SJSA1 (cell line): ENCODE measurements at places on chromosomes 3 and 15. TPM values are rescaled to one million over a fixed set of nuclear protein-coding genes. Genes with fewer than 3 reads are reported as not detected.

GRCh38 chr15:49877117-49877872 is 241.7 kb downstream of the ATP8B4 start:
- H3K36me3 ChIP-seq, result no peaks in the 10 kb centered on the region
- no peaks in the 10 kb centered on the region for H3K4me1 ChIP-seq
- H3K4me3 ChIP-seq, result no peak overlapping the region
- no peak overlapping the region for H3K27ac ChIP-seq
- DNase-seq, result no peak
- no peaks in the 10 kb centered on the region for H3K27me3 ChIP-seq

DNA sequence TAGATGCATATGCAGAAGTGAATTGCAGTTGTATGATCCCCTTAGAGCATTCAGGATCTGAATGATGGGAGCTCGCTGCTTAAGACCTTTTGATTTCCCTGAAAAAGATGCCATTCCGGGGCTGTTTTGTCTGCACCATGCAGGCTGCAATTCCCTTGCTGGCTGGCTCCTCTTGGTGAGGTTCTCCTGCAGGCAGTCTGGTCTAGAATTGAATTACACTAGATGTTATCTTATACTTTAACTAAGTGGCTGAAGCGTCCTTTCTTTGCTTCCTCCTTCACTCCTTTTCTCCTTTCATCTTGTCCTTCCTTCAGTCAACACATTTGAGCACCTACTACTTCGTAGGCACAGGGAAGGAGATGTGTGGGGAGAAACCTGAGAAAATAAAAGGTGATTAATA is 18.6 kb upstream of the MYZAP start:
- no peaks in the 10 kb centered on the region for H3K36me3 ChIP-seq
- no peak for DNase-seq
- peaks cover 5% of the 10 kb centered on the region; the same call in 1 of the 2 replicates for H3K4me1 ChIP-seq
- H3K27ac ChIP-seq, result no peak overlapping the region
- no peak overlapping the region for H3K4me3 ChIP-seq
- peaks cover 9% of the 10 kb centered on the region; the same call in 1 of the 2 replicates for H3K27me3 ChIP-seq

DNA sequence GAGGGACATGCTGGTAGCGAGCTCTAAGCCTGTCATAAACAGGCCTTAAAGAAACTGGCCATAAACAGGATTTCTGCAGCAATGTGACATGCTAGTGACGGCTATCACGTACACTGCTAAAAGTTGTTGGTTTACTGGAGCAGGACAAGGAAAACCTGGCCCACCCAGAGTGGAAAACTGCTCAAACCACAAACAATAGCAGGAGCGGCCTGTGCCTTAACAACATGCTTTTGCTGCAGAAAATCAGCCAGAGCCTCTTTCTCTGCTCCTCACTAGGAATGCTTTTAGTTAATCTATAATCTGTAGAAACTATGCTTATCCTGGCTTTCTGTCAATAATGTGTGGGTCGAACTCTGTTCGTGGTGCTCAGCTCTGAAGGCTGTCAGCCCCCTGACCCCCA is 202.9 kb upstream of the UBE3A start:
- peaks cover 36% of the 10 kb centered on the region for H3K4me1 ChIP-seq
- no peak overlapping the region for H3K4me3 ChIP-seq
- DNase-seq, result peak; percentile 46

GRCh38 chr3:127489357-127489756 is 101.2 kb downstream of the TPRA1 start:
- no peaks in the 10 kb centered on the region for H3K36me3 ChIP-seq
- H3K27me3 ChIP-seq, result no peaks in the 10 kb centered on the region
- DNase-seq, result no peak
- no peaks in the 10 kb centered on the region for H3K4me1 ChIP-seq
- no peak overlapping the region for H3K4me3 ChIP-seq

- H3K4me1 ChIP-seq, result no peaks in the 10 kb centered on the region
- no peak for DNase-seq
- no peaks in the 10 kb centered on the region for H3K36me3 ChIP-seq
- no peaks in the 10 kb centered on the region for H3K27me3 ChIP-seq
- H3K4me3 ChIP-seq, result no peak overlapping the region
These were observed 253.1 kb downstream of the CGGBP1 start for GRCh38 chr3:87805670-87806069.

GRCh38 chr3:119293105-119293870 is 895 bp upstream of the ARHGAP31 start:
- no peaks in the 10 kb centered on the region for H3K27me3 ChIP-seq
- H3K4me3 ChIP-seq, result peak overlapping the region; percentile 55
- H3K4me1 ChIP-seq, result peaks cover 34% of the 10 kb centered on the region

DNA sequence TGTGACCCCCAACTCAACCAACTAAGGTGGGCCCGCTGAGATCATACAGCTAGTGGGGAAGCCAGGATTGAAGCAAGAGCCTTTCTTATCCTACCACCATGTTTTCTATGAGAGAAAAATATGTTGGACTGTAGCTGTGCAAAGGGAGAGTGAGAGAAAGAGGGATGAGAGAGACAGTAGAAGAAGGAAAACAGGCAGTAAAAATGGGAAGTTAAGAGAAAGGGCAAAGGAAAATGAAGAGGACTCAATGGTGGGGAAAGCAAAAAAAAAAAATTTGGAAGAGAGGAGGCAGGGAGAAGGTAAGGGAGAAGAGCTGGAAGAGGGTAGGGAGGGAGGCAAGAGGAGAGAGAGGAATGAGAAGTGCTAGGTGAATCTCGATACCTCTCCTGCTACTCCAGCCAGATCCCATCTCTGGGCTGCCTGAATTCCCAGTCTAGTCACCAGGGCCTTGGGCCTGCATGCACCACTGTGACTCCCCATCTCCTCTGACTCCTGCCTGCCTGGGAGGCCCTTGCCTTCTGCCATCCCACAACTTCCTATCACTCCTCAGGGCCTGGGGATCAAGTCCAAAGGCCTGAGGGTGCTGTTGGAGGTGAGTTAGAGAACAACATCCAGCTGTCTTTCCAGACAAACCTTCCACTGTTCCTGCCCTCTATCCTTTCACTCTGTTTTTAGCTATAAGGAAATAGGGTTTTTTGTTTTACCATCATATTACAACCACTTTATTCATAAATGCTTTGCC is 15.7 kb downstream of the FAM81A start:
- no peak overlapping the region for H3K4me3 ChIP-seq
- no peak overlapping the region for H3K27ac ChIP-seq
- H3K4me1 ChIP-seq, result no peaks in the 10 kb centered on the region
- no peak for DNase-seq
- no peaks in the 10 kb centered on the region for H3K36me3 ChIP-seq

DNA sequence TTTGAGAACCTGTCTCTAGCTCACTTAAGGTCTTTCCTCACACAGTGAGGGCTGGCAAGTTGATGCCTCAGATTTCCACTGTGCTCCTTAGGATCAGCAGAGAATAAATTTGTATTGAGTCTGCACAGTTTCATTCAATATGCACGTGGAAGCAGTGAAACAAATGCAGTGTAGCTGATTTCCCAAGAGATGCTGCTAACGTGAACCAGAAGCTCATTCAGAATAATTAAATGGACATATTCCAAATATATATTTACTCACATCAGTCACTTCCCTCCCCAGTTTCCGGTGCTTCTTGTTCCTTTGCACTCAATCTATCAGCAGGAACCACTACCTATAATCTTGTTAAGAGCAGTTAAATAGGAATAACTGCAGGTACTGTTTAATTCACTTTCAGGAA is 86.1 kb downstream of the UNC13C start:
- H3K27me3 ChIP-seq, result no peaks in the 10 kb centered on the region
- no peaks in the 10 kb centered on the region for H3K4me1 ChIP-seq
- no peak for DNase-seq
- H3K4me3 ChIP-seq, result no peak overlapping the region
- H3K36me3 ChIP-seq, result no peaks in the 10 kb centered on the region
- no peak overlapping the region for H3K27ac ChIP-seq

- no peaks in the 10 kb centered on the region for H3K4me1 ChIP-seq
- no peaks in the 10 kb centered on the region for H3K27me3 ChIP-seq
- H3K36me3 ChIP-seq, result no peaks in the 10 kb centered on the region
- H3K4me3 ChIP-seq, result no peak overlapping the region
- DNase-seq, result no peak
These were observed 265.1 kb downstream of the UBE2E2 start for GRCh38 chr3:23468203-23468602.

IGSF10 gene
- total RNA-seq, result 0.24 TPM in 1 of 2 replicates, not detected in the other

DNA sequence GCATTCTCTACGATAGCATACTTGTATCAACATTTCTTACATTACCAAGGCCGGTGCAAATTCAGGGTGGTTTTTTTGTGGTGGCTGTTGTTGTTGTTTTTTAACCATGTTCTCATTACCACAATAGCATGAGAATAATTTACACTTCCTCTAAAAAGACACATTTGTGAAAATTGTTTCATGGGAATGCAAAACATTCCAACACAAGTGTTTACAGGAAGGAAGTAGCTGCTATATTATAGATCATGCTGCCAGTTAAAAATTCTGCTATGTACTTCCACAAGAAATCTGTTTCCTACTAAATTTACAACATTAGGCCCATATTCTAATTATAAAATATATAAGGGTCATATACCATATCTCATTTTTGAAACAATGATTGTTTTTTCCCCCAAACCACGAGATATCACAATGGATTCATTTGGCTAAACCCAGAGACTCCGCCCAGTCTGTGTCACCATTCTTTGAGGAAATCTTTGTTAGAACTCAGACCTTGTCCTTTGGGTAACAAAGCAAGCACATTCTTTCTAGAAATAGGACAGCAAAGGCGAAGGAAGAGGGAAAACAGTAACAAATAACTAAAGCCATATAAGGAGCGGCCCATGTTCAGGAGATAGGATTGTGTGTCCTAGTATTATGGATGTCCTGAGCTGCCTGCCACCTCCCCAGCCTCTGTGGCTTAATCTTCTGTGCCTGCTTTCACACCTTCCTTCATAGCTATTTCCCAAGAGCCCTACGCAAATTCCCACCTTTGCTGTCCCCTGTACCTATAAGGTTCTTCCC is 60.1 kb downstream of the UACA start:
- peak; percentile 63 for DNase-seq
- H3K36me3 ChIP-seq, result 0 out of 2 replicates have a peak, but pooled peaks cover 4% of the 10 kb centered on the region
- no peaks in the 10 kb centered on the region for H3K27me3 ChIP-seq
- H3K4me3 ChIP-seq, result no peak overlapping the region

LRRIQ4 gene
- total RNA-seq, result not detected in 2 replicates

DNA sequence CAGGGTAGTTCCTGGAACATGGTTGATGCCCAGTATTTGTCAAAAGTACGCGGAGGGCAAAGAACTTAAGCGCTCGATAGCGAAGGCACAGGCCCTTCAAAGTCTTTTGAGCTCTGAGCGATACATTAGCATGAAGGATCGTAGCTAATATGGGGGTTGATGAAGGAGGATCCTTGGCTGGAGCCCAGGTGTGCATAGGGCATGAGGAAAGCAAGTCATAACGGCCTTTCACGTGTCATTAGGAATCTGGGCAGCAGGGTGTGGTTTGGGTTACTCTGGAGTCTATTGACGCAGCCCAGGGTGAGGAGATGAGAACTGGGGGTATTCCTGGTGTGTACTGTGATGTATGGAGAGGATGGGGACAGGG is 31.7 kb downstream of the SPINK8 start:
- DNase-seq, result no peak
- H3K4me1 ChIP-seq, result peaks cover 12% of the 10 kb centered on the region
- no peaks in the 10 kb centered on the region for H3K27me3 ChIP-seq
- peaks cover 29% of the 10 kb centered on the region for H3K36me3 ChIP-seq
- peak overlapping the region; percentile 81 for H3K27ac ChIP-seq
- peak overlapping the region; percentile 83 for H3K4me3 ChIP-seq

SEC61A1 gene
- total RNA-seq, result 207 and 285 TPM in 2 replicates

CHST2 gene
- total RNA-seq, result 6.4 and 9.2 TPM in 2 replicates

DNA sequence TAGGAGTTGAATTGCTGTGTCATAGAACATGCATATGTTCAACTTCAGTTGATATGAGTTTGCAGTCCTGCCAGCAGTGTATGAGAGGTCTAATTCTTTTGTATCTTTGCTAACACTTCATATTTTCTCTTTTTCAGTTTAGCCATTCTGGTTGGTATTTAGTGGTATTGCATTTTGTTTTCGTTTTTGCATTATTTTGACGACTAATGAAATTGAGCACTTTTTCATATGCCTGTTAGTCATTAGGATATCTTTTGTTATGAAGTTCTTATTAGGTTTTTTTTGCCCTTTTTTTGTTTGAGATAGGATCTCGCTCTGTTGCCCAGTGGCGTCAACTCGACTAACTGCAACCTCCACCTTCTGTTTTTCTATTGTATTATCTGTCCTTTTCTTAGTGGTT is 9.2 kb downstream of the TRIP4 start:
- H3K4me1 ChIP-seq, result no peaks in the 10 kb centered on the region
- no peaks in the 10 kb centered on the region for H3K27me3 ChIP-seq
- no peak overlapping the region for H3K4me3 ChIP-seq
- no peak overlapping the region for H3K27ac ChIP-seq

SLC6A6 gene
- 36.0 and 49.4 TPM in 2 replicates for total RNA-seq

GOLGA8M gene
- total RNA-seq, result 1.6 and 3.5 TPM in 2 replicates

LIPH gene
- 0.34 TPM in 1 of 2 replicates, not detected in the other for total RNA-seq

SOX14 gene
- not detected in 2 replicates for total RNA-seq

DNA sequence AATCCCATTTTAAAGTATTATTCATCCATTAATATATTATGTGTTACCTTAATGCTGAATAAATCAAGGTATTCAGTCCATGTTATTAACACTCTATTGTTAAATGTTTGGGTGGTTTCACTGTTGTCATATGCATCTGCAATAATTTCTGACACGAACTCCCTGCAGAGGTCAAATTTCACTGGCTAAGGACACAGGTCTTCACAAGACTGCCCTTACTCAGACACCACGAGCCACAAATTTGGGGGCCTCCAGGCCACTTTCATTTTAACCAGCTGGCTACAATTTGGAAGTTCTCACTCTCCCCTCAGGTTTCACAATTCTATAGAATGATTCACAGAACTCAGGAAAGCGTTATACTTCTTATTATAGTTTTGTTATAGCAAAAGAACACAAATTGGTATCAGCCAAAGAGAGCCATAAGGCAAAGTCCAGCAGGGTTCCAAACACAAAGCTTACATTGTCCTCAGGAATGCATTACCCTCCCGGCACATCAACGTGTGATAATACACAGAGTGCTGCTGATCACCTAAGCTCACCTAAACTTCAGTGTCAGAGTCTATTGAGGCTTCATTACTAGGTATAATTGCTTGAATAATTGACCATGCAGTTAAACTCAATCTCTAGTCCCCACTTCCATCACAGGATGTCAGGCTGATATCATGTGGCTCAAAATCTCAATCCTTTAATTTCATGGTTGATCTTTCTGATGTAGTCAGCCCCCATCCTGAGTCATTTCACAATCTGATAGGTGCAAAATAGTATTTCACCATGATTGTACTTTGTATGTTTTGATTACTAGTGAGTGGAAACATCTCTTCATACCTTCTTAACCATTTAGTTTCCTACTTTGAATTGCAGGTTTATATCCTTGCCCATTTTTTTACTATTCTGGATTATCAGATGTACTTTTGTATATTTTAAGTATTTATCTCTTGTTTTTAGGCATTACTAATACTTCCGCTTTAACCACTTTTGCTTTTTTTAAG is 441.4 kb upstream of the AGTR1 start:
- no peak for DNase-seq
- no peak overlapping the region for H3K4me3 ChIP-seq
- no peaks in the 10 kb centered on the region for H3K36me3 ChIP-seq

GRCh38 chr3:11282250-11283138 is 10.3 kb downstream of the ATG7 start:
- H3K4me1 ChIP-seq, result peaks cover 24% of the 10 kb centered on the region
- no peak overlapping the region for H3K4me3 ChIP-seq

- H3K4me1 ChIP-seq, result no peaks in the 10 kb centered on the region
- H3K27me3 ChIP-seq, result no peaks in the 10 kb centered on the region
- no peak overlapping the region for H3K27ac ChIP-seq
- no peak overlapping the region for H3K4me3 ChIP-seq
- H3K36me3 ChIP-seq, result no peaks in the 10 kb centered on the region
- no peak for DNase-seq
These were observed 1.4 kb downstream of the SLC24A1 start for GRCh38 chr15:65623103-65623502.
